Transverse colon (tissue), 4 donors: ENCODE measurements at places on chromosomes 1 and 21. TPM values are rescaled to one million over a fixed set of nuclear protein-coding genes. Genes with fewer than 3 reads are reported as not detected.

The RNU1-3 gene
- not detected for total RNA-seq

The CNR2 gene
- total RNA-seq, result 1.6 TPM

The TCP10L gene
- total RNA-seq, result 0.14 TPM

The SLAMF9 gene
- total RNA-seq, result not detected

The CYP4X1 gene
- total RNA-seq, result 0.79 TPM

GRCh38 chr1:5740450-5740849, 251.8 kb downstream of the NPHP4 start:
- H3K27me3 ChIP-seq, result peaks cover 18% of the 10 kb centered on the region
- no peaks in the 10 kb centered on the region for H3K4me1 ChIP-seq
- H3K27ac ChIP-seq, result no peak overlapping the region
- no peaks in the 10 kb centered on the region for H3K36me3 ChIP-seq
- H3K4me3 ChIP-seq, result no peak overlapping the region
- DNase-seq, result no peak

DNA sequence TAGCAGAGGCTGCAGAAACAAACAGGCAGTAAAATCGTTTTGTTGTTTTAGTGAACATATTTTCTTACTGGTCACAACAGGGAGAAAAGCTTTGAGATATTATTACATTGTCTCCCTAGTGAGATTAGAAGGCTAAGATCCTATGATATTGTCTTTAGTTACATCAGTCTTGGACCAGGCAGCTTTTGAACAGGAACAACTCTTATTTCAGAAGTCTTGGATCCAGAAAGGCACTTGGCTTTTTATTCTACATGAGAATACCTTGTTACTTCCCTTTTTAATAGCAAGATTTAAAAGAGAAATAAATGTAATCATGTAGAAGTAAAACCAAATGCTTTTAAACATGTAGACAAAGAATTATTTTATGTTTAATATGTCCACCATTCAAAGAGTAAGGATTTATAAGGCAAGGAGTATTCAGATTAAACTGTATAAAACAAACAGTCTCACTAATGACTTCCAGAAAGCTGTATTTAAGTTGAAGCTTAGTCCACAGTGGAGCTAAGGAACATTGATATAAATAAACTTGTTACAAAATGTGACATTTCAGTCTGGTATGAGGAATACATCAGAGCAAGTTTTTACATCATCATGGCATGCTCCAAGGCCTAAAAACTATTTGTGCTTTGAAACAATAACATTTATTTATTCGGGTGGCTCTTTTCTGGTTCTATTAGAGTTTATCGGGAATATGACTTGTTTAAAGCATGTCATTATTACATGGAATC, 72.2 kb downstream of the PHTF1 start:
- H3K27ac ChIP-seq, result peak overlapping the region; percentile 13
- H3K4me3 ChIP-seq, result no peak overlapping the region
- no peaks in the 10 kb centered on the region for H3K27me3 ChIP-seq
- H3K4me1 ChIP-seq, result peaks cover 3% of the 10 kb centered on the region
- peaks cover 10% of the 10 kb centered on the region for H3K36me3 ChIP-seq

DNA sequence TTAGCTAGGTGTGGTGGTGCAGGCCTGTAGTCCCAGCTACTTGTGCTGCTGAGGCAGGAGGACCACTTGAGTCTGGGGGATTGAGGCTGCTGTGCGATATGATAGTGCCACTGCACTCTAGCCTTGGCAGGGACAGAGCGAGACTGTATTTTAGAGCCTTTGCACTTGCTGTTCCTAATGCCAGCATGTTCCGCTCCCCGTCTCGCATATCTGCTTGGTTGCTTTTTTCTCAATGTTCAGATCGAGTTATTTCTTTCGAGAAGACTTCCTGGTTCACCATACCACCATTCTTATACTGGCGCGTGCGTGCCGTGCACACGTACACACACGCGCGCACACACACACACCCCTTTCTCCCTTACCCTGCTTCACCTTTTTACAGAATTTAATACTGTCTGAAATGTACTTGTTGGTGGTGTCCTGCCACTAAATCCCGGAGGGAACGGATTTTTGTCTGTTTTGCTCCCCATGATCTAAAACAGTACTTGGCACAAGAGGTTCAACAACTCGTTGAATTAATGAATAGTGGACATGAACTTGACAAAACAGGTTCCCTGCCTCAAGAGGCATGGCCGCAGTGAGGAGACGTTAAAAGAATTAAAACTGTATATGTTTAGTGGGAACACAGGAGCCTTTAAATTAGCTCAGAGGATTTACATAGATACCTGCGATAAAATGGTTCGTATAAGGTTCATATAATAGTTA, 1.1 kb upstream of the RPRD2 start:
- H3K36me3 ChIP-seq, result no peaks in the 10 kb centered on the region
- H3K27ac ChIP-seq, result peak overlapping the region; percentile 95
- no peaks in the 10 kb centered on the region for H3K27me3 ChIP-seq
- peaks cover 29% of the 10 kb centered on the region for H3K4me1 ChIP-seq

GRCh38 chr1:93905734-93906133, 3.5 kb downstream of the GCLM start:
- H3K27me3 ChIP-seq, result no peaks in the 10 kb centered on the region
- H3K4me3 ChIP-seq, result no peak overlapping the region
- no peak overlapping the region for H3K27ac ChIP-seq
- peaks cover 9% of the 10 kb centered on the region for H3K4me1 ChIP-seq

GRCh38 chr1:246095443-246095842, 411.6 kb downstream of the SMYD3 start:
- H3K4me1 ChIP-seq, result no peaks in the 10 kb centered on the region
- no peak overlapping the region for H3K27ac ChIP-seq
- H3K4me3 ChIP-seq, result no peak overlapping the region
- no peaks in the 10 kb centered on the region for H3K27me3 ChIP-seq
- H3K36me3 ChIP-seq, result no peaks in the 10 kb centered on the region

- H3K36me3 ChIP-seq, result no peaks in the 10 kb centered on the region
- H3K4me3 ChIP-seq, result no peak overlapping the region
- H3K27ac ChIP-seq, result no peak overlapping the region
- H3K4me1 ChIP-seq, result peaks cover 15% of the 10 kb centered on the region
- DNase-seq, result peak; percentile 30
Observed at GRCh38 chr1:6412896-6413295, 6.8 kb downstream of the HES2 start.

- peak overlapping the region; percentile 17 for H3K4me3 ChIP-seq
- H3K27me3 ChIP-seq, result no peaks in the 10 kb centered on the region
- peak; percentile 50 for DNase-seq
- no peaks in the 10 kb centered on the region for H3K4me1 ChIP-seq
- no peaks in the 10 kb centered on the region for H3K36me3 ChIP-seq
Observed at GRCh38 chr1:2174348-2175054, 20.1 kb downstream of the FAAP20 start.

DNA sequence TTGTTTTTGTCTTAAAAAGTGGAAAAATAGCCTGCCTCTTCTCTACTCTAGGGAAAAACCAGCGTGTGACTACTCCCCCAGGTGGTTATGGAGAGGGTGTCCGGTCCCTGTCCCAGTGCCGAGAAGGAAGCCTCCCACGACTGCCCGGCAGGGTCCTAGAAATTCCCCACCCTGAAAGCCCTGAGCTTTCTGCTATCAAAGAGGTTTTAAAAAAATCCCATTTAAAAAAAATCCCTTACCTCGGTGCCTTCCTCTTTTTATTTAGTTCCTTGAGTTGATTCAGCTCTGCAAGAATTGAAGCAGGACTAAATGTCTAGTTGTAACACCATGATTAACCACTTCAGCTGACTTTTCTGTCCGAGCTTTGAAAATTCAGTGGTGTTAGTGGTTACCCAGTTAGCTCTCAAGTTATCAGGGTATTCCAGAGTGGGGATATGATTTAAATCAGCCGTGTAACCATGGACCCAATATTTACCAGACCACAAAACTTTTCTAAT, 35.0 kb upstream of the TDRD10 start:
- H3K27me3 ChIP-seq, result no peaks in the 10 kb centered on the region
- no peaks in the 10 kb centered on the region for H3K36me3 ChIP-seq
- H3K27ac ChIP-seq, result no peak overlapping the region
- no peak for DNase-seq
- H3K4me3 ChIP-seq, result no peak overlapping the region

GRCh38 chr1:178849918-178850317, 21.0 kb downstream of the ANGPTL1 start:
- H3K27me3 ChIP-seq, result no peaks in the 10 kb centered on the region
- no peak overlapping the region for H3K4me3 ChIP-seq
- H3K4me1 ChIP-seq, result no peaks in the 10 kb centered on the region
- DNase-seq, result no peak
- H3K27ac ChIP-seq, result no peak overlapping the region

DNA sequence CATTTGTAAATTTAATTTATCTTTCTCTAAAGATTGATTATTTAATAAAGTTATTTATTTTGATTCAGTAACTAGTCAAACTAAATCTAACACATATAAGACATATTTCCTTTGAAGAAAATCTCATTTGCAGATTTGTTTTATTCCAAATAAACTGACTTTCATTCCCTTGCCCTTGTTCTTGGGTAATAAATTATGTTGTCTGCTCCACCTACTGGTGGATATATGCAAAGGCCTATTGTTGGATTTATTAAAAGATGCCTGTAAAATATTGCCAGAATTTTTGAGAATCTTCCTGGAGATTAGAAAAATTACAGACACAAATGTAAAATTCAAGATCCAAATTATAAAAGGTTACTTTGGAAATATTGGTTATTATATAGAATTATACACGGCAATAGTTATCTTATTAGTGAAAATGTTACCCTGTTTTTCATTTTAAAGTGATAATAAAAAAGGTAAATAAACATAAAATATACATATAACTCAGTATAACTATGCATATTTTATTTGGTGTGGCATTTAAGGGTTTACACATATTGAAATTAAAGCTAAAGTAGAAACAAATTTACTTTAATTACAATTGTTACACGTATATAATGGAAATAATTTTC, 116.1 kb downstream of the SPATA17 start:
- no peaks in the 10 kb centered on the region for H3K36me3 ChIP-seq
- H3K4me3 ChIP-seq, result no peak overlapping the region
- H3K27ac ChIP-seq, result no peak overlapping the region
- no peak for DNase-seq

DNA sequence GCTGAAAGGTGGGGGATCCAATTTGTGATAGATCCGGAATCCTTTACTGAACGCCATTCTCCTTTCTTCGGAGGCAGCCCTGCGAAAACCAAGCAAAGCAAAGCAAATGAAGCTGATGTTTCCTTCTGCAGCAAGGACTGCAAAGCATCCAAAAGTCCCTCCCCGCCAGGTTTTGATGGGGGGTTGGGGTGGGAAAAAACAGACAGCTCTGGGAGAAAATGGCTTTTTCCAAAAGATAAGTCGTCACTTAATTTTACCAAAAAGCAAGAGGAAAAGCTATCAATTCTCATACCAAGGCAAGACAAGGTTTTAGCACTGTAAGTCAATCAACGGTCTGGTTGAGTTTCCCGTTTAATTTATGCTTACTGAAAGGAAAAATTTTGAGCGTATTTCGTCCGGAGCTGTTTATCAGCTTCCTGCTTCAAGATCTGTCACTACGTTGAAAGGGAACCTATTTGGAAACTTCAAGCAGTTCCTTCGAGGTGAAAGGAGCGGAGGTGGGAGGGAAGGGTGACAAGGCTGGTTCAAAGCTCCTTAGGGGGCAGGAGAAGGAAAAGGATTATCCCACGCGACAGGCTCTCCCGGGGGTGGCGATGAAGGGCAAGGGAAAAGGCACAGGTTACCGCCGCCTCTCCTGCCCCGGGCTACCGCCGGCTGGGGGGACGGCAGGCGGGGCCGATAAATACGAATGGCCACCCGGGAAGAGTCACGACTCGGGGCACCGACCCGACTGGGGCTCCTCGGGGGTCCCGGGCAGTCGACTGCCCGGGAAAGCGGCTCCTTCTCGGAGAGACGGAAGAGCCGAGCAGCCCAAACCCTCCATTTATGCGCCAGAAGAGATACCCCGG, 750 bp downstream of the SYNJ1 start:
- peak overlapping the region; percentile 94 for H3K27ac ChIP-seq
- H3K4me1 ChIP-seq, result peaks cover 5% of the 10 kb centered on the region
- peaks cover 7% of the 10 kb centered on the region for H3K36me3 ChIP-seq
- DNase-seq, result peak; percentile 42

- no peaks in the 10 kb centered on the region for H3K27me3 ChIP-seq
- H3K4me3 ChIP-seq, result no peak overlapping the region
- DNase-seq, result no peak
- H3K36me3 ChIP-seq, result no peaks in the 10 kb centered on the region
- no peak overlapping the region for H3K27ac ChIP-seq
Observed at GRCh38 chr1:162656266-162656665, 24.0 kb downstream of the DDR2 start.

DNA sequence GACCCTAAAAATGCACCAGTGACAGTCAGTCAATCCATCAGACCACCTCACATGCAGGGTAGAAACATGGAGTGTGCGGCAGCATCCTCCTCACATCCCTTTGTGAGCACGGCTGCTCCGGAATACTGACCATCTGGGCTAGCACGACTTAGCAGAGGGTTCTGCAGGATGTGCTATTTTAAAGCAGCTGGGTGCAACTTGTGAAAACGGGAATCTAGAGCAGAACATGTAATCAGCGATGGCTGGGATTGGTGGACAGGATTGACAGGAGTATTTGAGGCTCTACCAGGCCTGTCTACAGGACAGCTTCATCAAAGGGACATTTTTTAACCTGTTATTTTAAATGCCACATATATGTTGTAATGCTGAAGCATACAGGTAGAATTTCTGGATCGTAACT, 16.8 kb upstream of the PLEKHM2 start:
- no peak for DNase-seq
- no peaks in the 10 kb centered on the region for H3K4me1 ChIP-seq
- no peak overlapping the region for H3K4me3 ChIP-seq
- H3K27ac ChIP-seq, result no peak overlapping the region
- H3K27me3 ChIP-seq, result no peaks in the 10 kb centered on the region
- no peaks in the 10 kb centered on the region for H3K36me3 ChIP-seq

- no peak overlapping the region for H3K4me3 ChIP-seq
- no peaks in the 10 kb centered on the region for H3K4me1 ChIP-seq
- peak; percentile 53 for DNase-seq
- no peaks in the 10 kb centered on the region for H3K36me3 ChIP-seq
- no peak overlapping the region for H3K27ac ChIP-seq
Observed at GRCh38 chr1:53470155-53470554, 11.0 kb downstream of the DMRTB1 start.

- DNase-seq, result no peak
- no peaks in the 10 kb centered on the region for H3K36me3 ChIP-seq
- H3K4me1 ChIP-seq, result no peaks in the 10 kb centered on the region
- no peaks in the 10 kb centered on the region for H3K27me3 ChIP-seq
- no peak overlapping the region for H3K27ac ChIP-seq
- H3K4me3 ChIP-seq, result no peak overlapping the region
Observed at GRCh38 chr1:70990469-70991253, 57.0 kb downstream of the PTGER3 start.

GRCh38 chr1:24111262-24111995, 506 bp downstream of the MYOM3 start:
- H3K4me3 ChIP-seq, result no peak overlapping the region
- H3K36me3 ChIP-seq, result no peaks in the 10 kb centered on the region
- H3K4me1 ChIP-seq, result peaks cover 9% of the 10 kb centered on the region
- DNase-seq, result no peak
- H3K27ac ChIP-seq, result no peak overlapping the region

GRCh38 chr1:175002910-175003517, 3.3 kb downstream of the CACYBP start:
- no peak for DNase-seq
- no peak overlapping the region for H3K4me3 ChIP-seq
- H3K36me3 ChIP-seq, result peaks cover 12% of the 10 kb centered on the region
- H3K27ac ChIP-seq, result no peak overlapping the region

- no peaks in the 10 kb centered on the region for H3K27me3 ChIP-seq
- no peak overlapping the region for H3K27ac ChIP-seq
- no peaks in the 10 kb centered on the region for H3K36me3 ChIP-seq
Observed at GRCh38 chr1:183306317-183307042, 111.7 kb downstream of the NMNAT2 start.

- peaks cover 36% of the 10 kb centered on the region for H3K4me1 ChIP-seq
- no peak for DNase-seq
- no peak overlapping the region for H3K27ac ChIP-seq
- no peak overlapping the region for H3K4me3 ChIP-seq
Observed at GRCh38 chr1:161180639-161181038, 3.3 kb upstream of the B4GALT3 start.
